ENCODE measurements at places on chromosomes 16 and 17.

GRCh38 chr17:28853295-28853694 lies 1.5 kb upstream of the ERAL1 start:
- DNase-seq = no peak

- no peak for DNase-seq
Measured at GRCh38 chr17:62727916-62728672, 80.0 kb downstream of the MARCHF10 start.

- DNase-seq = peak; percentile 66
Measured at GRCh38 chr16:88455610-88456355, 2.7 kb downstream of the ZFPM1 start.

GRCh38 chr17:75504347-75505151 lies 10.8 kb downstream of the CASKIN2 start:
- DNase-seq = no peak

DNA sequence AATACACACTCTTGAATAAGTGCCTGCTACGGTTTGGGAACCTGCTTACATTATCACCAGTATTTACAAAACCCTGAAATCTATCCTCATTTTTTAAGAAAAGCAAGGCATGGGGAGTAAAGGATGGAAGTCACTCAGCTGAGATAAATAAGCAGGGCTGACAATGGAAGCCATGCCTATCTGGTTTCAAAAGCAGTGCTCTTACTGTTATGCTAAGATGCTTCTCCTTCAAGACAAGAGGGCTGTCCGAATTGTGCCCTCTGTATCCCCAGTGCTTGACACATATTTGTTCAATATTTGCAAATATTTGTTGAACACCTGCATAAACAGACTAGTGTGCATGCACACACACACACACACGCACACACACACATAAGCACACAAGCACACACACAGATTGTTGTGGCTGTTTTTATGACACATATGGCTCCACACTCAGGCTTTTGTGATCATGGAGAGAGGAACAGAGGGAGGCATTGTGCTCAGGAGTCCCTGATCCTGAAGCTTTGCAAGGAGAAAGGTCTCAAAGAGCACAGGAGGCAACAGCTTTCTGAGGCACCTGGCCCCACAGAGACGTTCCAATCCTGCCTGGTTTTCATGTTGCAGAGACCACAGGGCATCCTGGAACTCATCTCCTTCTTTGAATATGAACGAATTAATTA lies 401.6 kb upstream of the CDH11 start:
- no peak for DNase-seq

DNA sequence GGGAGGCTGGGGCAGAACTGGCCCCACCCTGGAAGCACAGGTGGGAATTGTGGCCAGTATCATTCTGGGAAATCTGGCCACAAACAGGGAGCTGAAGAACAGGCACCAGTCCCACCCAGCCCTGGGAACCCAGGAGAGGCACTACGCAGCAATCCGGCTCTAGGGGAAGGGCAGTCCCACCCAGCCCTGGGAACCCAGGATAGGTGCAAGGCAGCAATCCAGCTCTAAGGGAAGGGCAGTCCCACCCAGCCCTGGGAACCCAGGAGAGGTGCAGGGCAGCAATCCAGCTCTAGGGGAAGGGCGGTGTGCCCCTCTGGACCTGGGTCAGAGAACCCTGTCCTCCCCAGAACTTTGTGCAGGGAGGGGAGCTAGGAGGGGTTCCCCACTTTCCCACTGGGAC lies 7.1 kb downstream of the DRC3 start:
- DNase-seq = no peak

DNA sequence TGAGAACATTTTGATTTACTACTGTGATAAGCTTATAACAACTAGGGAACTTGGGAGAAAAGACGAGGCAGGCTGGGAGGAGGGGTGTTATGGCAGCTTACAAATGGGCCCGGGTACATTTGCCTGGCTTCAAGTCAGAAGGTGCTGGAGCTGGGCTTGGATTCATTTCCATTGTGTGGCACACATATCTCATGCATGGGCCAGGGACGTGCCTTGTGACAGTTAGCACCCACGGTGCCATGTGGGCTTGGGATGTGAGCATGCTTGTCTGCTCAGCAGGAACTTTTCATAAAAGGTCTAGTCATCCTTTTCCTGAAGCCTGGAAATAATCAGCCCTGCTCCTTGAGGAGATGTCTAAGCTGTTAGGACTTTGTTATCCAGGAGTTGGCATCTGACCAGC lies 572.2 kb downstream of the CDH13 start:
- DNase-seq = no peak

GRCh38 chr17:33302394-33302793 lies 9.3 kb upstream of the ASIC2 start:
- no peak for DNase-seq

- DNase-seq = no peak
Measured at GRCh38 chr16:65012357-65012756, 109.5 kb downstream of the CDH11 start.

DNA sequence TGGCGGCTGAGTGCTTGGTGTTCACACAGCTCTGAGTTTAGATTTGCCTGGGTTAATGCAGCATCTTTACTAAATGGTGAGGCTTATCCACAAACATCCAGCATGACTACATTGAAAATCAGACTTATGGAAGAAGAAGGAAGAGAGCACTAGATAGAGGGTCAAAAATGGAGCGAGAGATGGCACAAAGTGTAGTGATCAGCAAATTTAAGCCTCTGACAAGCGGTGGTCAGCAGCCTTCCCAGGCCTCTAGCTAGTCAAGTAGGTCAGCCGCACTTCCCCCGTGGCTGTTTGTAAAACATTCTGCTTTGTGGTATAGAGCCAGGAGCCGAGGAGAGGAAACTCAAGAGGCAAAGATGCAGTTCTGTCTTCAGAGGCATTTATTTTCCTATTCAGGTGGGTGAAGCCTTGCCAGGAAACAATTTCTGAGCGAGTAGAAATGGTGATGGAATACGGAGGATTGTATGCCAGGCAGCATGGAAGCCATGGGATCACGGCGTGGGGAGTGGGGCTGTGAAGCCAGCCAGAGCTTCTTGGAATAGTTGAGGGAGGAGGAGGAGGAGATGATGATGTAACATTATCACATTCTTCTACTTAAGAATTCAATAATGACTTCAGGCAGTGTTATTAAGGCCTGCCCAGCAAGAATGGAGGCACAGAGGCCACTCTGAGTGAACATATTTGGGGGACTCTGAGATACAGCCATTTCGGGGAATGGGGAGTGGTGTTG lies 118.9 kb downstream of the MSI2 start:
- no peak for DNase-seq

GRCh38 chr17:55303008-55303493 lies 38.3 kb downstream of the HLF start:
- no peak for DNase-seq

- no peak for DNase-seq
Measured at GRCh38 chr17:19937522-19937921, 40.1 kb downstream of the AKAP10 start.

GRCh38 chr16:78323315-78323714 lies 223.9 kb downstream of the WWOX start:
- no peak for DNase-seq

- DNase-seq = no peak
Measured at GRCh38 chr17:78197147-78197832, 10.1 kb downstream of the AFMID start.

- no peak for DNase-seq
Measured at GRCh38 chr16:17299790-17300189, 171.0 kb downstream of the XYLT1 start.

- no peak for DNase-seq
Measured at GRCh38 chr17:38575781-38576180, 30.0 kb downstream of the SRCIN1 start.

GRCh38 chr16:13939821-13940220 lies 19.9 kb downstream of the ERCC4 start:
- no peak for DNase-seq

DNA sequence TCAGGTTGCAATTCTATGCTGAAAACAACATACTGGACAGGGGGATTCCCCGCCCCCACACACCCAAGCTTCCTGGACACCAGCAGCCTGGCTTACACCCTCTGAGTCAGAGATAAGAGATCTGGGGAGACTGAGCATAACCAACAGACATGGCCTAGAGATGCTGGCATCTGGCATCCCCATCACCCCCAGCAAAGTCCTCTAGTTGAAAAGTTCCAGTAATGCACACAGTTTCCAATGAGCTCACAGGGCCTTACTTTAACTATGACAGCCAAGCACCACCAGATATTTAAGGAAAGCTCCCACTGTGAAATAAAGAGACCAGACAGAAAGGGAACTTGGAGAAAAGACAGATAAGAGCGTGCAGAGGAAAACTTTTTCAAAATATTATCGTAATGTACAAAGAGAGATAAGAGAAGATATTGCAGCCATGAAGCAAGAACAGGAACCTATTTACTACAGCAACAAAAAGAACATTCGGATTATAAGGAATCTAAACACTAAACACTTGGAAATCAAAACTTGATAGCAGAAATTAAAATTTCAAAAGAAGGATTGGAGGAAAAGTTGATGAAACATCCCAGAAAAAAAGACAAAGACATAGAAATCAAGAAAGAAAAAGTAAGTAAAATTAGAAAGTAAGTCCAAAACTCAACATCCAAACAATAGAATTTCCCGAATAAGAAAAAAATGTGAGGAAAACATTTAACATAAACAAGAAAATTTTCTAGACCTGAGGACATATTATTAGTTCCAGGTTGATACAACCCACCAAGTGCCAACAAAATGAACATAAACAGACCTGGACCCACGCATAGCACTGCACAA lies 17.2 kb upstream of the ALOX15 start:
- DNase-seq = no peak

DNA sequence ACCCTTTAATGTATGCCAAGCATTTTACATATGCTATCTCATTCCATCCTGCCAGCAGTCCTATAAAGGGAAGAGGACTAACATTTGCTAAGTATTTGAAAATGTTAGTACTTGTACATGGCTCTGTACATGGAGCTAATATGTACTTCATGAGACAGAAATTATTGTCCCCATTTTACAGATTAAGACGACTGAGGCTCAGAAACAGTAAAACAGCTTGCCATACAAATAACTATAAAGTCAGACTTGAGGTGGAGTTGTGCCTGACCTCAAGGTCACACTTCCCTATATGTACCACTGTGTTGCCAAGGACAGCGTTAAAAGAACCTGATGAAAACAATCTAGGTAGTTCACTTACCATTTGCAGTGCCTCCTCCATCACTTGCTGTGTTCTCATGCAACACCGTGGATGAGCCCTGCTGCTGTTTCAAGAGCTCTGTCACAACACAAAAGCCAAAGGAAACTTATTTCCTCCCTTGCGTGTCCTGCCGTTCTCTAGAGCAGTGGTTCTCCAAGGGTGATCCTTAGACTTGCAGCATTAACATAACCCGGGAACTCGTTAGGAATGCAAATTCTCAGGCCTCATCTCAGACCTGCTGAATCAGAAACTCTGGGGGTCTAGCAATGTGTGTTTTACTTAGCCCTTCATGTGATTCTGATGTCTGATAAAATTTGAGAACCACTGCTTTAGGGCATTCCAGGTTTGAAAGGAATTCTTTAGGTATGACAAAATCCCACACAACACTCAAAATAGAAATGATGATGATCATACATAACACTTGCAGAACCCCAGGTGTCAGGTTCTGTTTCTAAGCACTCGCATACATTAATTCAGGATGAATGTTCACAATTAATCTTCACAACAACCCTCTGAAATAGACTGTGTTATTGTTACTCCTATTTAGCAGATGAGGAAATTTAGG lies 51.2 kb upstream of the MTMR4 start:
- DNase-seq = no peak

GRCh38 chr17:488993-489757 lies 136.6 kb upstream of the RPH3AL start:
- DNase-seq = no peak

Data from stimulated activated CD4-positive, alpha-beta T cell treated with anti-CD3 and anti-CD28 coated beads, Interleukin-2, amount 100 ng/mL, for 4 hours (primary cell).